ENCODE measurements at places on chromosomes 4 and X. TPM values are rescaled to one million over a fixed set of nuclear protein-coding genes. Genes with fewer than 3 reads are reported as not detected.

DNA sequence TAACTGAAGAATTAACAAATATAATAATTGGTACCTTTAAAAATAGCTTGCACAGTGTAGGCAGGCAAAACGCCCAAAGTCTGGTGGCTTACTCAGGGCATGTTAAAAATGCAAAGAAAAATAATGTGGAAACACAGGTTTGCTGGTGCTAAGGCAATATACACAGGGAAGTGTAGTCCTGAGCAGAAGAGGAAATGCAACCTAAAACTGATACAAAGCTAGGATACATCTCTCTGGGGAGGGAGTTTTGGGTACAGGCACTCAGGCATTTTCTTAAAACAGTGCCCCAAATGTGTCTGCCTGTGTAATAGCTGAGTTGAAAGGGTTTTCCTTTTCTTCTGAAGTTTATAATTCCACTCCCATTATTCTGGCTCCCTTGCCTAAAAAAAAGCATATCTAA, 47.4 kb downstream of the TMPRSS11E start:
- no peak overlapping the region for H3K27ac ChIP-seq
- no peak for DNase-seq
- H3K4me1 ChIP-seq, result peaks cover 4% of the 10 kb centered on the region
- H3K4me3 ChIP-seq, result no peak overlapping the region
- no peaks in the 10 kb centered on the region for H3K36me3 ChIP-seq

- peaks cover 3% of the 10 kb centered on the region for H3K36me3 ChIP-seq
- peak overlapping the region; percentile 2 for H3K4me3 ChIP-seq
- peaks cover 8% of the 10 kb centered on the region for H3K27me3 ChIP-seq
- peak overlapping the region; percentile 61 for H3K27ac ChIP-seq
- H3K4me1 ChIP-seq, result peaks cover 35% of the 10 kb centered on the region
- DNase-seq, result peak; percentile 36
Measured at GRCh38 chr4:108849611-108850168, 86.8 kb upstream of the ETNPPL start.

DNA sequence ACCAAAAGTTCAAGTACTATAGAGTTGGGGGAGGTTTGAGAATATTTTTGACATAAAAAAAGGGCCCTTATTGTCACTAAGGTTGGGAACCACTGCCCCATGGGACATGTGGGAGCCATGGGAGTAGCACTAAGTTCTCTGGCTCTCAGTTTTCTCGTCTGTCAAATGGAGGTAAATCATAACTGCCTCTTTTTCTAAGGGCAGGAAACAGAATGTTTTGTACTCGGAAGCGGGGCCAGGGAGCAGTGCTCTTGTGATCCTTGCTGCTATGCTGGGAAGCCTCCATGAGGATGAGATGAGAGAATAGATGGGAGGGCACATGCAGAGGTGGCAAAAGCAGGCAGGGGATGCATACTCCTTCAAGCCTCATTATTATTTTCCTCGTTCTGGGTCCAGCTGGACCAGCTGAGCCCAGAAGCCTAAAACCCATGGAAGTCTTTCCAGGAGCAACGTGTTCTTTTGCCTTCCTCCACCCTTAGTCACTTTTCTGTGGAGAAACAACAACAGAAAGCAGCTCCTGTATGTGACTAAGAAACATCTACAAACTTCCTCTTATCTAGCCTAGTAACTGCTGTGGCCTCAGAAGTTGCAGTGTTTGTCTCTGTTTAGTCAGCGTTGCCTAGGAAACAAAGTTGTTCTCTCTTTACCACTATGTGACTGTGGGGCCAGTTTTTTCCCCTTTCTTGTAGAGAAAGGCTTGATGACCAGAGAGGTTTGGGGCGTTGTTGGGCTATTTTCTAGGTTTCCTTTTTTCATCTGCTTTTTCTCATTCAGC, 64.8 kb downstream of the TSC22D3 start:
- H3K27ac ChIP-seq, result peak overlapping the region; percentile 90
- H3K4me3 ChIP-seq, result peak overlapping the region; percentile 37
- no peaks in the 10 kb centered on the region for H3K27me3 ChIP-seq
- peaks cover 50% of the 10 kb centered on the region for H3K4me1 ChIP-seq

DNA sequence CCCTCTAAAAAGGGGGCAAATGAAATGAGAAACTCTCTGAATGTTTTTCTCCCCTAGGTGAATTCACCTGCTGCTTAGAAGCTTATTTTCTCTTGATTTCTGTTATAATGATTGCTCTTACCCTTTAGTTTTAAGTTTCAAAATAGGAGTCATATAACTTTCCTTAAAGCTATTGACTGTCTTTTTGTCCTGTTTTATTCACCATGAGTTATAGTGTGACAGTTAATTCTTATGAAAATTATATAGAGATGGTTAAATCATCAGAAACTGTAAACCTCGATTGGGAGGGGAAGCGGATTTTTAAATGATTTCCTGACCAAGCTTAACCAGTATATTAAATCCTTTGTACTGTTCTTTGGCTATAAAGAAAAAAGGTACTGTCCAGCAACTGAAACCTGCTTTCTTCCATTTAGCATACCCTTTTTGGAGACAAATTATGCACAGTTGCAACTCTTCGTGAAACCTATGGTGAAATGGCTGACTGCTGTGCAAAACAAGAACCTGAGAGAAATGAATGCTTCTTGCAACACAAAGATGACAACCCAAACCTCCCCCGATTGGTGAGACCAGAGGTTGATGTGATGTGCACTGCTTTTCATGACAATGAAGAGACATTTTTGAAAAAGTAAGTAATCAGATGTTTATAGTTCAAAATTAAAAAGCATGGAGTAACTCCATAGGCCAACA, 4.2 kb downstream of the ALB start:
- H3K27ac ChIP-seq, result no peak overlapping the region
- peaks cover 2% of the 10 kb centered on the region for H3K27me3 ChIP-seq
- no peak for DNase-seq
- no peak overlapping the region for H3K4me3 ChIP-seq
- H3K36me3 ChIP-seq, result no peaks in the 10 kb centered on the region
- H3K4me1 ChIP-seq, result no peaks in the 10 kb centered on the region

- no peaks in the 10 kb centered on the region for H3K4me1 ChIP-seq
- H3K27ac ChIP-seq, result no peak overlapping the region
- DNase-seq, result no peak
- no peaks in the 10 kb centered on the region for H3K27me3 ChIP-seq
Measured at GRCh38 chr4:85209161-85209560, 242.7 kb upstream of the WDFY3 start.

- H3K4me3 ChIP-seq, result peak overlapping the region; percentile 85
- peak overlapping the region; percentile 97 for H3K27ac ChIP-seq
- H3K36me3 ChIP-seq, result peaks cover 40% of the 10 kb centered on the region
- peaks cover 29% of the 10 kb centered on the region for H3K4me1 ChIP-seq
Measured at GRCh38 chrX:71181558-71181909, 36.9 kb downstream of the NLGN3 start.

- no peak overlapping the region for H3K4me3 ChIP-seq
- no peak overlapping the region for H3K27ac ChIP-seq
- no peaks in the 10 kb centered on the region for H3K36me3 ChIP-seq
Measured at GRCh38 chr4:138259824-138260223, 17.7 kb upstream of the SLC7A11 start.

GRCh38 chr4:93174598-93174997, 654.0 kb upstream of the ATOH1 start:
- no peak overlapping the region for H3K27ac ChIP-seq
- no peaks in the 10 kb centered on the region for H3K36me3 ChIP-seq
- no peaks in the 10 kb centered on the region for H3K27me3 ChIP-seq
- H3K4me3 ChIP-seq, result no peak overlapping the region
- no peaks in the 10 kb centered on the region for H3K4me1 ChIP-seq

GRCh38 chrX:110987292-110987691, 108.7 kb upstream of the PAK3 start:
- DNase-seq, result no peak
- no peaks in the 10 kb centered on the region for H3K4me1 ChIP-seq
- no peaks in the 10 kb centered on the region for H3K36me3 ChIP-seq
- peaks cover 10% of the 10 kb centered on the region for H3K27me3 ChIP-seq
- H3K4me3 ChIP-seq, result no peak overlapping the region

DNA sequence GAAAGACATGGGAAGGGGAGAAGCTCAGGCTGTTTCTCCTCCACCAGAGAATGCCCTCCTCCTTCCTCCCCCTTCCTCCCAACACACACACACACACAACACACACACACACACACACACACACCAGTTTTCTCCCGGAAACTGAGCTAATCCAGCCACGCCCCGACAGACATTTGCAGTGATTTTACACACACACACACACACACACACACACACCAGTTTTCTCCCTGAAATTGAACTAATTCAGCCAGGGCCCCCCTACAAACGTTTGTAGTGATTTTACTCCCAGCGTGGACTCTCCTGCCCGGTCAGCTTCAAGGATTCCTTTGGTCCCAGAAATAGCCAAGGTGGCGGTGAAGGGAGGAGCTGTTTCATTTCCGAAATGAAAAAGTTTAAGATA, 32.9 kb upstream of the STX18 start:
- H3K36me3 ChIP-seq, result peaks cover 8% of the 10 kb centered on the region
- H3K4me3 ChIP-seq, result peak overlapping the region; percentile 61
- DNase-seq, result no peak
- peaks cover 15% of the 10 kb centered on the region for H3K4me1 ChIP-seq

Gene TEX13D
- not detected for total RNA-seq

Gene SOWAHD
- 1.9 TPM for total RNA-seq

Gene ADH6
- not detected for total RNA-seq

Gene DCAF12L2
- total RNA-seq, result not detected

Gene UCHL1
- total RNA-seq, result not detected

Gene RASSF6
- total RNA-seq, result 0.05 TPM

All from activated CD4-positive, alpha-beta memory T cell treated with anti-CD3 and anti-CD28 coated beads, Interleukin-2, amount 10 ng/mL, durations not matched to agents 7 days and 5 days (primary cell).